ENCODE measurements at places on chromosomes 2 and 18. TPM values are rescaled to one million over a fixed set of nuclear protein-coding genes. Genes with fewer than 3 reads are reported as not detected.

The SCN7A gene
- total RNA-seq = 0.38 TPM

The DPP10 gene
- not detected for total RNA-seq

The IL36RN gene
- total RNA-seq = not detected

The UGT1A6 gene
- total RNA-seq = 1.3 TPM

The CNGA3 gene
- total RNA-seq = 14.0 TPM

The KCNK3 gene
- 0.28 TPM for total RNA-seq

The CRYBA2 gene
- 11.2 TPM for total RNA-seq

The TUBA4B gene
- not detected for total RNA-seq
